ENCODE measurements at places on chromosomes 13 and 19.

- no peak for DNase-seq
Observed at GRCh38 chr19:55188625-55189024, 8.5 kb upstream of the SYT5 start.

DNA sequence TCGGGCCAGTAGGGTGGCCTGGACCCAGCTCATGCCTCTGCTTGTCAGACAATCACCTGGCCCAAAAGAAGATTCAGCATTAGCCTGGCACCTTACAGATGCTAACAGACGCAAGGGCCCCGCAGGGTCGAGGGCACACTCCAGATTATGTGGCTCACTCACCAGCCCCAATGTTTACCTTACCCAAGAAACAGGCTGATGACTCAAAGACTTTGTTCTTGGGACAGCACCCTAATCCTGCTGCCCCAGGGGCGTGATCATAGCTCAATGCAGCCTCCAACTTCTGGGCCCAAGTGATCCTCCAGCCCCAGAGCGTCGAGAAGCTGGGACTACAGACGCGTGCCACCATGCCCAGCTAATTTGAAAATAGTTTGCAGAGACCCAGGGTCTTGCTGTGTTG is 9.8 kb downstream of the ECSIT start:
- no peak for DNase-seq

DNA sequence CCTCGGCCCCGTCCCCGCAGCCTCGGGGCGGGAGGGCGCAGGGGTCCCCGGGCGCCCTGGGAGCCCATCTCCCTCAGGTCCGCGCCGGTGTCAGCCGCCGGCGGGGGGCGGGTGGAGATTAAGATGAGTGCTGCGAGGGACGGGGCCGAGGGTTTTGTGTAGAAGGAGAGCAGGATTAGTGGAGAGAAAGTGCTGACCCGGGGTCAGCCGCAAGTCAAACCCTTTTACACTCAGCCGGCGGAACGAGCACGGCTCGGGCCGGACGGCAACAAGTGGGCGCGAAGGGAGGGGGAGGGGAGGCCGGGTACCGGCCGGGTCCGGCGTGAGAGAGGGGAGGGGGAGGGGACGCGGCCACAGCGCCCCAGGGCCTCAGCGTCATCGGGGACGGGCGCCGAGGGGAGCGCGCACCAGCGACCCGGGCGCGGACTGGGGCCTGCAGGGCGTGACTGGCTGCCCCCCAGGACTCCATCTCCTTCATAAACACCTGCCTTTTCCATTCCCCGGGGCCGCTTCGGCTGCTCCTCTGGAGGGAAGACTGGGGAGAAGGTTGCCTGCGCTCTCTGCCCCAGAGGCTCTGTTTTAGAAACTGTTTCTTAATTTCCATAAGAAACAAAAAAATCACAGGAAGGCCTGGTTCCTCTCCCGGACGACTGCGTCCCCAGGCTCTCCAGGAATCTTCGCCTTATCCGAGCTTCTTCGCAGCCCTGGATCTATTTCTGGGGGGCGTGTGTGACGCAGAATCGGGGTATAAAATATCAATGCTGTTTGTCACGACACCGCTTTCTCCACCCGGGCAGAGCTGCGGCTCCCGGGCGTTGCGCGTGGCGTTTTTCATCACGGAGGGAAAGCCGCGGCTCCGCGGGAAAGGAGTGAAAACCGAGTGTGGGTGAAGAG is 6.5 kb downstream of the SOX1 start:
- peak; percentile 37 for DNase-seq

DNA sequence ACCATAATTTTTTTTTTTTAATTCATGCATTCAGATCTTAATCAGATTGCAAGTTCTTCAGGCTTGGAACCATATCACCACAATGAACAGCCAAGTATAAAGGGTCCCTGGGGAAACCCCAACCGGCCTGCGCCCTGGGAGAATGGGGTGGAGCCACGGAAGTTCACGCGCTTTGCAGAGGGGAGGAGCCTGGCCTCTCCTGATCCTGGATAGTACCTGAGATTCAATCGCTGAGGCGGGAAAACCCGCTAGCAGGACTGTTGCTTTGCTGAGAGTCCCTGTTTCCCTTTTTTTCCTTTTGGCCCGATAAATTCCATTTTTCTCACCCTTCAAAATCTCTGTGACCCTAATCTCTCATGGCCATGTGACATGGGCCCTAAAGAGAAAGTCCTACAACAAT is 385.1 kb downstream of the IRS2 start:
- no peak for DNase-seq

DNA sequence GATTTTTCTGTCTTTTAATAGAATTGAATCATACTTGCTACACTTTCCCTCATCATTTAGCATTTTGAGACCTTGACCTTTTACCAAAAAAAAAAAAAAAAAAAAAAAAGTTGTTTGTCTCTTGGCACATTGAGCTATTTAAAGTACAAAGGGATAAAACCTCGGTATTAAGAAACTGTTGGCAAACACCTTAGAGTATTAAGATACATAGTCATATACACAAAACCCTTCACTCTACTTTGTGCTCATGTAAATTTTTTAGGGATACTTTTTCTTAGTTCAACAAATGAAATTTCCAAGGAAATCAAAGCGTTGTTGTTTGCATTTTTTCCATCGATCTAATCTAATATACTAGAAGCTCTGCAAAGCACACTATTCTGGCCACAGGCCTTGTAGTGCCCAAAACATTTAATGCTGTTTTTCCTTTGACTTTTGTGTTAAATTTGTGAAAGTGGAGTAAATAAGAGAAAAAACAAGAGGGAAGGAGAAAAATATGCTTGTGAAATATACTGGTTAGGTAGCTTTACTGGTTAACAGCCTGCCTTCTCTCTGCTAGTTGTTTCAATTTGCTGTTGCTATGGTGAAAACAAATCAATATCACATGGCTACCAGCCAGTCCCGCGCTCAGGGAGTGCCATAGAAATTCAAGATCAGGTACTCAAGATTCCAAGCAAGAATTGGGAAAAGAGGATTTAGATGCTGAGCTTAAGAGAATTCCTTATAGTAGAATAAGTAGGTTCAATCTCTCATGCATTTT is 2.6 kb downstream of the MBNL2 start:
- DNase-seq: no peak

- DNase-seq: no peak
Observed at GRCh38 chr13:43933378-43933777, 53.7 kb downstream of the LACC1 start.

GRCh38 chr19:45739498-45740439 is 6.5 kb downstream of the MEIOSIN start:
- DNase-seq: no peak

GRCh38 chr19:41299755-41300089 is 10.2 kb upstream of the CCDC97 start:
- no peak for DNase-seq

GRCh38 chr19:51361239-51361638 is 4.9 kb downstream of the ETFB start:
- no peak for DNase-seq

GRCh38 chr13:80477661-80478443 is 136.9 kb upstream of the SPRY2 start:
- DNase-seq: no peak

DNA sequence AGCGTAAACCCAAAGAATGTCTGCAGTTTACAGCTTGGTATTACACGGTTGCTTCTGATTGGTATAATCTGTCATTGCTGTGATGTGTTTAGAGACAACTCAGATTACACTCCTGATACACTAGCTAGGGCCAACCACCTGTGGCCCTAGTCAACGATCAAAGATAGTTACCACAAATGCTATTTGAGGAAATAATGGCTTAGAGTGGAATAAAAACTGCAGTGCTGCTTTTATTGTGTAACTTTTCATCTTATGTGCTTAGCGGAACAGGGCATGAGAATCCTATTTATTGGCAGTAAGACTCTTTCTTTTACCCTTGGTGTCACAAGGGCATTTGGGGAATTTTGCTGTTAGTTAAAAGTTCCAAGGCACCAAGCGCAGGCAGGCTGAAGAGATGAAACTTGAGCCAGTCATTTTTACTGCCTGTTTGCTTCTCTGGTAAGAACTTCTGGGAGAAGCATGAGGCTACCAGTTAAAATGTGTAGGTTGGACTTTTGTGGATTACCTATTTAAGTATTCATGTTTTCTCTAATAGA is 363.3 kb downstream of the KCNRG start:
- DNase-seq: no peak

- no peak for DNase-seq
Observed at GRCh38 chr19:10252707-10253106, 693 bp downstream of the MRPL4 start.

- DNase-seq: no peak
Observed at GRCh38 chr19:35727956-35728706, 10.3 kb downstream of the KMT2B start.

DNA sequence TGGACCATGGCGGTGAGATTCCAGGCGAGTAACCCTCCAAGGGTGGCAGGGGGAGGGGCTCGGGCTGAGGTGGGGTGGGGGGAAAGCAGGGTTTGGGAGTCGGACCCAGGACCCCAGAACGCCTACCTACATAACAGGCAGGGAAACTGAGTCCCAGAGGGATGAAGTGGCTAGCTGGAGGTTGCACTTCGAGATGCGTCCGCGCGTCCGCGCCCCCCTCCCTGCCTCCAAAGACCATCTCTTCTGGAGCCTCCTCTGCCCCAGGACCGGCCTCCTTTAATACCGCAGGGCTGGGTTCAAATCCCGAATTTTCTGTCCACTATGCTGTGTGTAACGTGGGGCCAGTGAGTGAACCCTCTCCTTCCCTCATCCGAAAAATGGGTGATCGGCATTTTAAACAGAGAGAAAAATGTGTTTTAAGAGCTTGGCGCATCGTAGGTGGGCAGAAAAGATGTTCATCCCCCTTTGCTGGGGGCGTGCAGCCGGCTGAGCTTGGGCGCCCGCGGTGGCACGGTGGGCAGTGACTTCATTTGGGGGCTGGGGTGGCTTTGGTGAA is 13.8 kb downstream of the TJP3 start:
- no peak for DNase-seq

DNA sequence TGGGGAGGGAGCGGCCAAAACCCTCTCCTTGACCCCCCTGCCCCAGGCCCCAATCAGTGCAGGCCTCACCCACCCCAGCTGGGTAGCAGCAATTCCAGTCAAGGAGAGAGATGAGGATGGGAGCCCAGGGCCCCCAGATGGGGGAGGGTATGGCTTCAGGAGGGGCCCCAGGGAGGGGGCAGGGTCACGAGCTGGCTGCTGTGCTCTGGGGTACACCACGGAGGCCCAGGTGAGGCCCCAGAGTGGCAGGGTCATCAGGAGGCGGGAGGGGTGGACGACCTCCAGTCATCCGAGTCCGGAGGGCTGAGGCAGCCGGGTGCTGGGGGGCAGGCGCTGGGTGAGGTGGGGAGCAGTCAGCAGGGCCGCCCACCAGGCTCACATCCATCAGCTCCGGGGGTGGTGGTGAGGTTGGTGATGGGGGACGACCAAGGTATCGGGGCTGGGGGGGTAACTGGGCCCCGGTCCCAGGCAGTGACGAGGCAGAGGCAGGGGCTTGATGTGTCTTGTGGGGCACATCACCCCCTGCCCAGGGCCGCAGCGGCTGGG is 8.4 kb downstream of the DYRK1B start:
- no peak for DNase-seq

DNA sequence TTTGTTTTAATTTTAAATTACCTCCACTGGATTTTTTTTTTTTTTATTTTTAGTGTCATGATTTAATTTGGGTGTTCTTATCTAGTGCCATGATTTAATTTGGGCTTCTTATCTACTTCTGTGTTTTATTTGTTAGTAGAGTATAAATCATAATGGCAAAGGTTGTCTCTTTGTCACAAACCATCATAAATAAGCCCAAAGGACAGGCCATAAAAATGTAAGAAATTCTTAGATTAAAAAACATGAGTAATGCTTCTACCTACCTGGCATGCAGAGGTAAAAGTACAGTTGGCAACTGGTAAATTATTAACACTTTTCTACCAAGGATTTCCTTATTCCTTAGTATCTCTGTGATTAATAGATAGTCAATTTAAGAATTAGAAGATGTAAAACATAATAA is 55.2 kb downstream of the ERCC5 start:
- no peak for DNase-seq

DNA sequence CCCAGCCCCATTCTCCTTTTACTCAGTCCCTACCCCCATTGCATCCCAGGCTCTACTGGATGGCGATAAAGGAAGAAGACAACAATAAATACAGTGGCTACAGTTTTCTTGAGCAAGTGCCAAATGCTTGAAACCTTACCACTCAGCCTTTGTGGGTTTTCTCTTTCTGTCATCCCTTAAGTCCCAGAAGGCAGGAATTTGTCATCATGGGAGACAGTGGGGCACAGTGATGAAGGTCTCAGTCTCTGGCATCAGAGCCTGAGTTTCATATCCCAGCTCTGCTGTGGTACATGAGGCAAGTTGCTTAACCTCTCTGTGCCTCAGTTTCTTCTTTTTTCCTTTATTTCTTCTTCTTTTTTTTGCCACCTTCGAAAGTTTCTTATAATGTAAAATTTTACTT is 5.1 kb upstream of the COMP start:
- DNase-seq: no peak

- DNase-seq: no peak
Observed at GRCh38 chr19:7869453-7869909, 4.7 kb downstream of the PRR36 start.

DNA sequence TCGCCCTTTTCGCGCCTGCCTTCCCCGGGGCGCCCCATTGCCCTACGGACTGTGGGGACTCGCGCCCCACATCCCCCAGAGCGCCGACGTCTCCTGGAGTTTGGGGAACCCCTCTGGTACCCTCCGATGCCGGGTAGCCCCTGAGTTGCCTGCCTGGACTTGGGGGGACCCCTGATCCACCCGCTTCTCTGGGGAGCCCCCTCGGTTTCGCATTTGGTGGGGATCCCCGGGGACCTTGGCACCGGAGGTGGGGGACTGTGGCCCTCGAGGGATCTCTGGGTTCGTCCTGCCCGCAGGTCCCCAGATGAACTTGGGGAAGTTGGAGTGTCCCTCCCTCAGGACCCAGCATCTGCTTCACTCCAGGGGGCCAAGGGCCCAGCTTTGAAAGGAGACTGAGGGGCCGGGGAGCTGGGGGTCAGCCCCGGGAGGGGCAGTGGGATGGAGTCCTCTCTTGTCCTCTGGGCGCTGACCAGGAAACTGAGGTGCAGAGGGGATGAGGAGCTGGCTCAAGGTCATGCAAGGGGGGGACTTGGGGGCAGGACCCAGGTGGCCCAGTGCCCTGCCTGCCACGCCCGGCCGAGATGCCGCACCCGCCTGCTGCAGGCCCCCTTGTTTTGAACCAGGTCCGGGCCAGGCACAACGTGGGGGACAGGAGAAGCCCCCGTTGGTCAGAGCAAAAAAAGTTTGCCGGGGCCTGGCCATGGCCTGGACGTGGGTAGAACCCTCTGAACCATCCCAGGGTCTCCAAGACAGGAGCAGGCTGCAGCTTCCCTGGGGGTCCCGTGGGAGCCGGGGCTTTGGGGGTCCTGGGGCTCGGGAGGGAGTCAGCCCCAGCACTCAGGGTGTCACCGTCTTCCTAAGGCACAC is 1.0 kb downstream of the EFNA2 start:
- DNase-seq: no peak

GRCh38 chr13:84126671-84127171 is 244.4 kb upstream of the SLITRK1 start:
- DNase-seq: no peak

- DNase-seq: no peak
Observed at GRCh38 chr13:105773863-105774538, 761.5 kb downstream of the EFNB2 start.

- no peak for DNase-seq
Observed at GRCh38 chr13:109451726-109452125, 334.7 kb downstream of the IRS2 start.
